Fibroblast of the aortic adventitia (primary cell): ENCODE measurements at places on chromosomes 6 and 20. TPM values are rescaled to one million over a fixed set of nuclear protein-coding genes. Genes with fewer than 3 reads are reported as not detected.

The IL20RA gene
- 0.18 and 0.90 TPM in 2 replicates for total RNA-seq

The ATP5F1E gene
- 34.4 and 43.6 TPM in 2 replicates for total RNA-seq

The PLCB4 gene
- total RNA-seq = 0.25 and 4.1 TPM in 2 replicates

The TCF15 gene
- not detected in 2 replicates for total RNA-seq

The MUCL3 gene
- under 0.01 TPM in 1 of 2 replicates, not detected in the other for total RNA-seq

The DST gene
- total RNA-seq = 505 and 613 TPM in 2 replicates

The UBE2C gene
- total RNA-seq = 0.49 and 53.3 TPM in 2 replicates

The BHLHE23 gene
- not detected in 2 replicates for total RNA-seq

The BPIFA1 gene
- total RNA-seq = not detected in 2 replicates

The TAF4 gene
- total RNA-seq = 2.9 and 5.4 TPM in 2 replicates

The CENPW gene
- 13.7 and 55.9 TPM in 2 replicates for total RNA-seq

The KCNK15 gene
- 4.2 and 8.5 TPM in 2 replicates for total RNA-seq

The BAK1 gene
- total RNA-seq = 5.2 and 9.9 TPM in 2 replicates

The MAP1LC3A gene
- 15.8 and 20.2 TPM in 2 replicates for total RNA-seq

The TCF21 gene
- 2.9 and 5.0 TPM in 2 replicates for total RNA-seq

The PI16 gene
- 1.5 and 6.3 TPM in 2 replicates for total RNA-seq

The SIGLEC1 gene
- total RNA-seq = 0.08 TPM in 1 of 2 replicates, not detected in the other

The RAET1L gene
- not detected in 2 replicates for total RNA-seq

The TENT5A gene
- 40.0 and 56.5 TPM in 2 replicates for total RNA-seq
